ENCODE measurements at places on chromosomes 5 and 9. TPM values are rescaled to one million over a fixed set of nuclear protein-coding genes. Genes with fewer than 3 reads are reported as not detected.

RHOBTB3 gene
- 22.9 TPM for polyA plus RNA-seq

MEGF9 gene
- 11.2 TPM for polyA plus RNA-seq

SLCO4C1 gene
- polyA plus RNA-seq: 12.1 TPM

PRR7 gene
- 9.6 TPM for polyA plus RNA-seq

PTGER4 gene
- 70.3 TPM for polyA plus RNA-seq

CATSPER3 gene
- 0.53 TPM for polyA plus RNA-seq

HSPB3 gene
- not detected for polyA plus RNA-seq

CRHBP gene
- not detected for polyA plus RNA-seq

ZNF484 gene
- 1.8 TPM for polyA plus RNA-seq

FGF1 gene
- not detected for polyA plus RNA-seq

PCA3 gene
- polyA plus RNA-seq: not detected

BSPRY gene
- polyA plus RNA-seq: 3.7 TPM

CDC20B gene
- not detected for polyA plus RNA-seq

CCDC192 gene
- polyA plus RNA-seq: not detected

TOR4A gene
- polyA plus RNA-seq: 13.9 TPM

KCTD16 gene
- not detected for polyA plus RNA-seq

NUTM2G gene
- polyA plus RNA-seq: 0.10 TPM

C1QTNF2 gene
- not detected for polyA plus RNA-seq

GPR150 gene
- polyA plus RNA-seq: 1.9 TPM

C9orf153 gene
- not detected for polyA plus RNA-seq

EIF4E1B gene
- not detected for polyA plus RNA-seq

SPINK13 gene
- polyA plus RNA-seq: not detected

All from immature natural killer cell (primary cell).